ENCODE measurements at places on chromosomes 1 and 21.
A peak's percentile ranks its signal among the peaks of the same experiment; 100 is the strongest.

- DNase-seq, result no peak
Observed at GRCh38 chr1:173300061-173301044, 93.2 kb upstream of the TNFSF4 start.

- no peak for DNase-seq
Observed at GRCh38 chr1:109241841-109242345, 7.4 kb upstream of the CELSR2 start.

DNA sequence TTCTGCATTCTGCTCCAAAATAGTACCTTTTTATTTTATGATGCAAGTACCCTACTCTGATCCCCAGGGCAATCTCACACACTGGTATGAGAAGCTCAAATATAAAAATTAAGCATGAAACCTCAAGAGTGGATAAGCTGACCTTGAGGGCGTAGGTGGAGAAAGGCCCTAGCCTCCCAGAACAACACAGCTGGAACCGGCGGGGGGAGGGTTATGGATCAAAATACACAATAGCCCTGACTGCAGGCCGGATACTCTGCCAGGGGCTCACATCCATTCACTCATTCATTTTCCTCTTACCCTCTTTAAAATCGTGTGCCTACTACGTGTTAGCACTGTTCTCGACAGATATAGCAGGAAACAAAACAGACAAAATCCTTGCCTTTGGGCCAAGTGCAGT is 32.8 kb upstream of the ECE1 start:
- DNase-seq, result no peak

DNA sequence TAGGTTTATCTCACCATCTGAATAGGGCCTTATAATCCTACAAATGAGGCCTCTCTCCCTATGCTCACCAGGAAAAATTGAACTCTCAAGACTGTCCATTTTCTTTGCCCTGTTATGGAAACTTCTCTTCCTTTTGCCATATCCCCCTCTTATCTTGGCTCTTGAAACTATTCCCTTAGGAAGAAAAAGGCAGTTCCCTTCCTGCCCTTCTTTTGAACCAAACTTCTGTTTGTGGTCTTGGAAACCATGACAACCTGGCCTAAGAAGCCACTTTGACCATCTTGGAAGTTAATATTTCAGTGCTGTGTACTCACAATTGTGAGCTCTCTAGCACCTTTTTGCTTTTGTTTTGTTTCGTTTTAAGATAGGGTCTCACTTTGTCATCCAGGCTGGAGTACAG is 40.0 kb downstream of the ATP2B4 start:
- no peak for DNase-seq

GRCh38 chr1:214683621-214684020 is 80.6 kb downstream of the CENPF start:
- DNase-seq, result no peak

GRCh38 chr1:178529364-178530036 is 16.6 kb downstream of the TEX35 start:
- no peak for DNase-seq

GRCh38 chr1:99347041-99347684 is 82.9 kb downstream of the PLPPR4 start:
- DNase-seq, result no peak

- DNase-seq, result no peak
Observed at GRCh38 chr1:89953929-89954328, 41.0 kb upstream of the ZNF326 start.

DNA sequence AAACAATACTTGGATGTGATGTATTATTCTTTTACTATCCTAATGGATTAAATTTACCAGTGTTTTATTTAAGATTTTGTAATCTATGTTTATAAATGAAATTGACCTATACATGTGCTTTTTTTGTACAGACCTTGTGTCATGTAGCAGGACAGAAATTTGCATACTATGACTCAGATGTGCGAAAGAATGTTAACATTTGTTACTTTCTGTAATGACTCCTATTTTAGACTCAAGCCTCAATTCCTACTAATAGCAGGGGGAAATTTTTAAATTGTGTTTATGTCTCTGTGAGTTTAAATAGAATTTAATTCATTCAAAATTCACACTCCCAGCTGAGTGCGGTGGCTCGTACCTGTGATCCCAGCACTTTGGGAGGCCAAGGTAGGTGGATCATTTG is 21.8 kb upstream of the RIMKLA start:
- no peak for DNase-seq

DNA sequence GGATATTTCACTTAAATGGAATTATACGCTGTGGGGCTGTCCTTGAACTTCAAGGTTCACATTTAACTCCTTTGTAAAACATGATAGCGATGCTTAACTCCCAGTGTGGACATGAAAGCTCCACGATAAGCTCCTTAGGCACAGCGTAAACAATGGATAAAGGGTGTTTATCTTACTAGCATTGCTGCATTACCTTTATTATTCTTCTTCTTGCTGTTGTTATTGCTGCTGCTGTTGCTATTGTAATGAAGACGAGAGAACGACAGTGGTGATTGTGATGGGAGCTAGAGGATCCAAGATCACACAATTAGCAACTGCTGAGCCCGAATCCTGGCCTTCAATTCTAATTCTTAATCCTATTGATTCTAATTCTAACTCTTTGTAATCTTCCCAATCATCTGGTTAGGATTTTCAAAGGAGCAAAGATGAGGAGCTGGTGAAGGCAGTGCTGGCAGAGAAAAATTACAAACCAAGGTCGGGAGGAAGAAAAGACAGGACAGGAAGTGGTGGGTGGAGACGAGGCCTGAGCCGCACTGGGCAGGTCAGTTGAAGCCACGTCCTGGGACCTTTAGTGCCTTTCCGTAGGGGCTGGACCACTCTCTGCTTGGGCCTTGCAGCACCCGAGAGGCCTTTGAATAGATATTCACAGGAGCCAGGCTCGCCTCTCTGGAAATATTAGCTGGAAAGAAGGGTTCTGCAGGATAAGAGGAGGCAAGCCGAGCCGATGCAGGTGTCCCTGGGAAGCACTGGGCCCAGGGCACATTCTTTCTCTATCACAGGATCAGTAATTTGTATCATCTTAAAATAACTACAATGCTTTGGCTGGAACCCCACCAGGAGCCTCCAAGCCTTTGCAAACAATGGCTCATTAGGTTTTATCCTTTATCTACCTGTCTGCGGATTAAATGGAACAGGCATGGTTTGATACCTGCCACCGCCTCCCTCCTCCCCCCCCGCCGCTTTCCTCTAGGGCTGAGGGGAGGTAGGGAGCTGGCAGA is 571.6 kb downstream of the AJAP1 start:
- DNase-seq, result no peak

GRCh38 chr1:35443768-35444518 is 113.3 kb downstream of the KIAA0319L start:
- DNase-seq, result no peak

GRCh38 chr1:209926045-209926444 is 12.0 kb upstream of the SYT14 start:
- DNase-seq, result peak; percentile 87

DNA sequence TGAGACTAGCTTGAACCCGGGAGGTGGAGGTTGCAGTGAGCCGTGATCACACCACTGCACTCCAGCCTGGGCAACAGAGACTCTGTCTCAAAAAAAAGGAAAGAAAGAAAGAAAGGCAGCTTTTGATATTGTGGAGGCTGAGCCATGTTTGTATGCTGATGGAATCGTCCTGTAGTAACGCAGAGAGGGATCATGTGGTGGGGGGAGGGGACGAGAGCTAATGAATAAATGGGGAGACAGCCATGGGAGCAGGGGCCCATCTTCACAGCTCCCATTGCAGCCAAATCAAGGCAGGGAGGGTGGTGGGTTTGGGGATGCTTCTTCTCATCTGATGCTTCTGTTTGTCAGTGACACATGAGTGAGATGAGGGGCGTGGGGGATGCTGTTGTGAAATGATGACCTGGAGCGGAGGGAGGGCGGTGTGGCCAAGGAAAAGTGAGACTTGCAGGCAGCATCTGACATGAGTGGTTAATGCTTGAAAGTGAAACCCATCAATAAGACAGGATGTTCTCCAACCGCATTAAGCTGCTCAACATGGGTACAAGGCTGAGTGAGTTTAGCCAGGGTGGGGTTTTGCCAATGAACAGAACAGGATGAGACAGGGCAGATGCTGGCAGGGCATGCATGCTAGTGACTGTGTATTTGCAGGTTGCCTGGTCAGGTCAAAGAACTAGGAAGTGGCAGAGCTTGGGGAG is 16.7 kb downstream of the SPATA21 start:
- DNase-seq, result no peak

- no peak for DNase-seq
Observed at GRCh38 chr1:29683472-29683871, 447.1 kb downstream of the PTPRU start.

DNA sequence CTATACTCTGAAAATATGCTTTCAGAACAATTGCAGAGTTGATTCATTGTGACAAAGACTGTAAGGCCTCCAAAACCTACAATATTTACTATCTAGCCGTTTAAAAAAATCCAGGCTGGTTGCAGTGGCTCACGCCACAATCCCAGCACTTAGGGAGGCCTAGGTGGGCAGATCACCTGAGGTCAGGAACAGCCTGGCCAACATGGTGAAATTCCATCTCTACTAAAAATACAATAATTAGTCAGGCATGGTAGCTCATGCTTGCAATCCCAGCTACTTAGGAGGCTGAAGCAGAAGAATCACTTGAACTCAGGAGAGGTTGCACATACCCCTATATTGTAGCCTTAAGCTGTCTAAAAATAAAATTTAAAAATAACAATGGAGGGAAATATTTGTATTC is 5.3 kb upstream of the TFF2 start:
- no peak for DNase-seq

DNA sequence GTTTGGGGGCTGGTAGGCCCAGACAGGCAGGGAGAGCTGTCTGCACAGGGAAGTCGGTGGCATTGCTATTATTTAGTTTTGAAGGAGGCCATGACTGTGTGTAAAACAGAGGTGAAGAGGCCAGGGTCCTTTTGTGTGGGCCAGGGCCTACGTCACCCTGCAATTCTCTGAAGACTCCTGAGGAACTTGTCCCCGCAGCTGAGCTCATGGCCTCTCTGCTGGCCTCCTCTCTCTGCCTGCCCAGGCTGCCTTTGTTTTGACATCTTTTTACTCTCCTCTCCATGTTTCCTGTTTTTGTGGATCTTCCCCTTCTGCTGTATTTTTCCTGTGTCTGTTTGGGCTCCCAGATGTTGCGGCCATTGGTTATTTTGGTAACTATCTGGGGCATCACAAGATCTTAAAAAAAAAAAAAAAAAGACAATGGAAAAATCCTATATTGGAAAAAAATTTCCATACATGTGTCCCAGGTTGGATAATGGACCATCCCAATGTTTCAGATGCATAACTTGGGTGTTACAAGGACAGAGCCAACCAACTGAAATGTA is 280.7 kb downstream of the RPS6KC1 start:
- DNase-seq, result no peak

GRCh38 chr1:228008391-228009115 is 1.8 kb downstream of the WNT3A start:
- DNase-seq, result no peak

DNA sequence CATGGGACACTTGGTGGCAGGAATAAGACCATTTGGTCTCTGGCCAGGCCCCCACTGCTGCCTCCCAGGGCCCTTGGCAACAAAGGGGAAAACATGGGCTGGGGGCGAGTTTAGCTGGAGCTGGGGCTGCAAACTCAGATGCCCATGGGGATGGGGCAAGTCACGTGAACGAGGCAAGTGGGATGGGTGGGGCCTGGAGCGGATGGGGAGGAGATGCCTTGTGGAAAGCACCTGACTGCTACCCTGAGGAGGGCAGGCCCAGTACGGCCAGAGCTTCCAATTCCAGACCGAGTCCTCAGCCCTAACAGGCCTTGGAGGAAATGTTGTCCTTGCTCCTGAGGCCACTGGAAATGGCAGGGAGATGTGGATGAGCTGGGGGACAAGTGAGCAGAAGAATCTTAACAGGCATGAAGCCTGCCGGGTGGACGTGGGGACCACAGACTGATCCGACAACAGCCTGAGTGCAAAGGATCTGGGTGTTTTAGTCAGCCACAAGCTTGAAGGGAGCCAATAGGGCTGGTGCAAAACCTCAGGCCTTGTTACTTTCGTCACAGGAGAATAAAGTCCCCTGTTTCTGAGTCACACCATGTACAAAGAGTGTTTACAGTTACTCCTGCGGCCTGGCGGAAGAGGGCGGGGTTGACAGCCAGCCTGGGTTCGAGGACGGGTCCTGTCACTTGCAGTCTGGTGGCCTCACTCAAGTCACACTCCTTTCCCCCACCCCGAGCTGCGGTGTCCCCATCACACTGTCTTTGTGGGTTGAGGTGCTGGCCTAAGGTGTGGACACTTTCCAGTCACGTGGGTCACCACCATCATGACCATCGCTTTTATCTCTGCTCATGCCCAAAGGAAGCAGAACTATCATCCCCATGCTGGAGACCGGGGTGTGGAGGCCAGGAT is 19.1 kb downstream of the RUNX3 start:
- no peak for DNase-seq

GRCh38 chr1:26690157-26690556 is 5.7 kb upstream of the ARID1A start:
- DNase-seq, result no peak

- peak; percentile 22 for DNase-seq
Observed at GRCh38 chr1:44086692-44087474, 31.7 kb upstream of the KLF17 start.

GRCh38 chr1:58968360-58968952 is 184.6 kb upstream of the JUN start:
- DNase-seq, result no peak

DNA sequence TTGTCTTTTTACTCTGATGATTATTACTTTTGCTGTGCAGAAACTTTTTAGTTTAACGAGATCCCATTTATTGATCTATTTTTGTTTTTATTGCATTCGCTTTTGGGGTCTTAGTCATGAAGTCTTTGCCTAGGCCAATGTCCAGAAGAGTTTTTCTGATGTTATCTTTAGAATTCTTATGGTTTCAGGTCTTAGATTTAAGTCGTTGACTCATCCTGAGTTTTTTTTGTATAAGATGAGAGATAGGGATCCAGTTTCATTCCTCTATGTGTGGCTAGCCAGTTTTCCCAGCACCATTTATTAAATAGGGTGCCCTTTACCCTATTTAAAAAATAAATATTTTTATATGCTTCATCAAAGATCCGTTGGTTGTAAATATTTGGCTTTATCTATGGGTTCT is 13.2 kb downstream of the MAN1C1 start:
- DNase-seq, result no peak
